ENCODE measurements at places on chromosomes 16 and 17.

DNA sequence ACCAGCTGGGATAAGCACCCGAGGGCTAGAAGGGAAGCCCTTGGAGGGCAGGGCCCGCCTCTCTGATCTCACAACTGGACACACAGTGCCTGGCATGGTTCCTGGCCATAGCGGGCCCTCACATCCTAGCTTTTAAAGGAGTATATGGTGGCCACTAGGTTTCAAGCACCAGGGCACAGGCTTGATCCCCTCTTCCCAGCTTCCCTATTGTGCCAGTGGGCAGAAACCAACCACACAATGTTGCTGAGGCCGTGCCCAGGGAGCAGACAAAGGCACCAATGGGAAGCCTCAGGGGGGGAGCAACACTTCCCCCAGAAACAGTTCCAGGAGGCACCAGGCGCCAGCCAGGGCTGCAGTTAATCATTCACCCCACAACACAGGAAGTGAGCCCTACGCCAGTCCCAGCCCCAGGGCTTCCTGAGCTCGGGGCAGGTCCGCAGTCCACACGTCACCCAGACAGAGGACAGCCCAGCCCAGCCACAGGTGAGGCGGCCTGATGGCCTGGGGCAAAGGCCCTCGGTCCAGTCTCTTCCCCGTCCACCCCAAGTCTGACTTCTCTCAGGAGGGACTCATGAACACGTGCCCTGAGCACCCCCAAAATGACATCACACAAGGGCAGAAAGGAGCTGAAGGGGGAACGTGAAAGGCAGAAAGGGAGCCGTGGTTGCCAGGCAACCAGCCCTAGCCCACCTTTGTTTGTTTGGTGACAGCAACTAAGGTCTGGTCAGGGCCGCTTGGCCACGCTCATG, 12.8 kb downstream of the SMIM5 start:
- no peak for DNase-seq

GRCh38 chr16:35747658-35748455, 2288.4 kb downstream of the TP53TG3F start:
- peak; percentile 93 for DNase-seq

DNA sequence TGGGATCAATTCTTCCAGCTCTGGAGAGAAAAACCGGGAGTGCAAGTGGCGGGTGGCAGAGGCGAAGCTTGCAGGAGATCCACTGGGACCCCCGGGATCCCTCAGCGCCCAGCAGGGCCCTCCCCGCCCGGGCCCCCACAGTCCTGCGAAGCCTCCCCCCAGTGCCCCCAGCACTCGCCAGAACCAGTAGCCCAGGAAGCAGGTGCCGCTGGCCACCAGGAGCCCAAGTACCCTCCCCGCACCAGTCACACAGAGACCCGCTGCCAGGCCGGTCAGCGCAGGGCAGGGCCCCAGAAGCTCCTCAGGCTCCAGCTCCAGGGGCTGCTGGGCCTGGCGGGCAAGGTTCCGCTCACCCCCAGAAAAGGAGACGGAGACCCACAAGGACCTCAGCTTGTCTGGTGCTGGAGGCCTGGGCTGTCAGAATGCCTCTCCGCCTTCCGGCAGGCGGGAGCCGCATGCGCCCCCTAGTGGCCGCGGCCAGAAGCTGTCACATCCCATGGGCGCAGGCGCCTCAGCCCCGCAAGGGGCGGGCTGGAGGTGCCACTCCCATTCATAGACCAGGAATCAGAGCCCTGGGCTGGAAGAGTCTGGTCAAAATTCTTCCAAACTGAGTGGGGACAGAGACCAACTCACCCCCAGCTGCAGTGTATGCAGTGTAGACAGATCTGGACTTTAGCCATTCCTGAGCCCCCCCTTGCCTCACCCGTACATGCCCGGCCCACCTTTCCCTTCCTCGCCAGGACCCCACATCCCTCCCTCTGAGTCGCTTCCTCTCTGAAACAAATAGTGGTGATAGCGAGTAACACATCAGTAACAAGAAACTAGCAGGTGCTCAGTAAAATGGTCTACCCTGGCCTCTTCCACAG, 1002.3 kb downstream of the KCNJ18 start:
- peak; percentile 81 for DNase-seq

DNA sequence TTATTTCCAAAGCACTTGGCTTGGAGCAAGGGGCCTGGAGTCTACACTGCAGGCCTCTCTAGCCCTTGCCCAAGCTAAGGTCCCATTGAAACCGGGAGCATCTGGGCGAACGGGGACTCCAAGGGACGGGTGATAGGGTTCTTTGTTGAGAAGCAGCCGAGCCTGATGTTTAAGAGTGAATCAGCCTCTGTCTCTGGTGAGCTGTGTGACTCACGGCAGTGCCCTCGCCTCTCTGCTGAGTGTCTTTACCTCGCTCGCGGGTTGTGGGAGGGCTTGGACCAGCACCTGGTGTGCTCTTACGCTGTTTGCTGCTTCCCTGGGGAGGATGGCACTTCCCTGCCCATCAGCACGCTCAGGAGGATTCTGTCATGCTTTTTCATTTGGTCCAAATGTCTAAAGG, 1.3 kb downstream of the HGS start:
- no peak for DNase-seq

- DNase-seq, result no peak
These were observed 119.1 kb upstream of the ZFHX3 start for GRCh38 chr16:73166947-73167550.

GRCh38 chr17:11640463-11640814, 42.2 kb downstream of the DNAH9 start:
- peak; percentile 58 for DNase-seq
